Stimulated activated CD8-positive, alpha-beta memory T cell treated with anti-CD3 and anti-CD28 coated beads, Interleukin-15, amount 100 ng/mL, for 4 hours (primary cell): ENCODE measurements at places on chromosomes 3 and 15.
A peak's percentile ranks its signal among the peaks of the same experiment; 100 is the strongest.

GRCh38 chr3:45906681-45907407 lies 20.5 kb downstream of the CCR9 start:
- no peak for DNase-seq

GRCh38 chr3:123768480-123769355 lies 115.4 kb downstream of the MYLK start:
- no peak for DNase-seq

GRCh38 chr3:170724599-170725280 lies 138.9 kb upstream of the SLC7A14 start:
- no peak for DNase-seq

GRCh38 chr3:101828276-101828675 lies 21.0 kb upstream of the NFKBIZ start:
- no peak for DNase-seq

DNA sequence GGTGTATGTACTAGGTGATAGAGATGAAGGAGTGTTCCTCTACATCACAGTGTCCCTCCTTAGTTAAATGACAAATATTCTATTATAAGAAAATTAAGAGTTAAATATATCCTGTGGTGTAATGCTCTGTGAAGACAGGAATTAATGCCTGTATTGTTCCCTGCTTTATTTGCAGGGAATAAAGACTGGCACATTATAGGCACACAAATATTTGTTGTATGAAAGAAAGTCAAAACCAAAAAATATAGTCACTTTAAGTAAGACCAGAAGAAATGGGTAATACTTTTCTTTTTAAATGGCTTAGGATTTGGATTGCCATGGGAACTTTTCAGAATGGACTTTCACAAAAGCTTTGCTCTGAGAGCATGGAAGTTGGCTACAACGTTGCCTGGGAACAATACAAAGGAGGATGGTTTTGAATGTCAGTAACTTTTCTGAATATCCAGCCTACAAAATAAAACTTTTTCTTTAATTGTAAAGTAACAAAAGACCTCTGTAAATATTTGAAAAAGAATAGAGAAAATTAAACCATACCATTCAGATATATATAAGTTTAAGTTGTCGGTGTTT lies 158.0 kb upstream of the P2RY1 start:
- no peak for DNase-seq

DNA sequence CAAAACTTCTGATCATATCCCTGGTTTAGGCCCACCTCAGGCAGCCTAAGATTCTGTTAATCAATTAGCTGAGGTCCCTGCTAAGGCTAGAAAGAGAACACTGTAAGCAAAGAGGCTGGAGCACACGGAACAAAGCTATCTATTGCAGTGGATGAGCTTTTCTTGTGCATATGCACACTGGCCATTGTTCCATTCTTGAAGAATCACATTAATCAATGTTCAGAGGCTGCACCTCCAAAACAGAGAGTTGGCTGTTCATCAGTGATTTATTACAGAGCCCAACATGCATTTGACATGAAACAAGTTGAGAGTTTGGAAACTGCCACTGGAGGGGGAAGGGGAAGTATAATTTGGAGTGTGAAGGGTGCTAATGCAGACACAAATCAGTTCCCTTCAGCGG lies 873.0 kb downstream of the ROBO1 start:
- DNase-seq: no peak

DNA sequence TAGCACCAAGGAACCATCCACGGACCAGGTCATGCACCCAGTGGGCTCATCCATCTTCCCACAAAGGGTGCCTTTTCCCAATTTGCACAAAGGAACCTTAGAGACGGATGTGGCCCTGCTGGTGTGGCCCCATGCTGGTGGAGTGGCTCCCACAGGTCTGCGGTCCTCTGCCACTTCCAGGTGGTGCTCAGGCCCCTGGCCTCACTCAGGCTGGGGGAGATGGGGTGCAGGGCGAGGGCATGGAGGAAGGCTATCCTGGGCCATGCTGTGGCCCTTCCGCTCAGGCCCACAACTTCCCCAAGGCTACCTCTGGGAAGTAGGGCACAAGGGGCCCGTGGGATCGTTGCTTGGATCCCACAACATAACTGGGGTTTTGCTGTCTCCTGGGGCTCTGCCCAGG lies 5.2 kb upstream of the SYNM start:
- DNase-seq: no peak

- no peak for DNase-seq
These were observed 791.6 kb upstream of the ARRDC4 start for GRCh38 chr15:97168704-97169475.

GRCh38 chr3:61407397-61407796 lies 154.0 kb upstream of the PTPRG start:
- no peak for DNase-seq

DNA sequence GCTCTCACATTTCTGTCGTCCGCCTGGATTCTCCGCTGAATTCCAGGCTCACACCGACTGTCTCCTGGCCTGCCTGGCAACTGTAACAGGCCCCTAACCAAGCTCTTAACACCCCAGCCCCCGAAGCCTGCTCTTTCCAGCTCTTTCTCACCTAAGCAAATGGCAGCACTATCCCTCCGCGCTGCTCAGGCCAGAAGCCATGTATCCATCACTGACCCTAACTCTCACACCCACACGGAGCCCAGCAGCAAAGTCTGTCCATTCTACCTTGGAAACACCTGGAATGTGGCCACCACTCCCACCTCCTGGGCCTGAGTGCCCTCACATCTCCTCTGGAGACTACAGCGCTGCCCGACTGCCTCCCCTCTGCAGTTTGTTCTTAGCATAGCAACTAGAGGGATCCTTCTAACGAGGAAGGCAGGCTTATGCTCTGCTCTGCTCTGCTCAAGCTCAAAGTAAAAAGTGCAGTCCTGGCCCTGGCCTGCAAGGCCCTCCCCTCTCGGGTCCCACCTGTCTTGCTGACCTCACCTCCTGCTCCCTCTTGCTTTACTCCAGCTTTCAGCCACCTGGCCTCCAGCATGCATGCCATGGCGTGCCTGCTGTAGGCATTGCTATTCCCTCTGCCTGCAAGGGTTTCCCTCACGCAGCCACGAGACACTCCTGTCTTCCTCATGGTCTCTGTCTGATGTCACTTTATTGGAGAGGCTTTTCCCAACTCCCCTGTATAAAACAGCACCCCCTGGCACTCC lies 27.2 kb downstream of the FEM1B start:
- DNase-seq: no peak

GRCh38 chr3:129413687-129414506 lies 14.5 kb downstream of the EFCAB12 start:
- no peak for DNase-seq

- peak; percentile 72 for DNase-seq
These were observed at the start of gene POC1A for GRCh38 chr3:52154135-52155094. Gene POC1A, minus strand, starts transcription at chr3:52154423. Its CDS starts 51 bp downstream, at chr3:52154372.

DNA sequence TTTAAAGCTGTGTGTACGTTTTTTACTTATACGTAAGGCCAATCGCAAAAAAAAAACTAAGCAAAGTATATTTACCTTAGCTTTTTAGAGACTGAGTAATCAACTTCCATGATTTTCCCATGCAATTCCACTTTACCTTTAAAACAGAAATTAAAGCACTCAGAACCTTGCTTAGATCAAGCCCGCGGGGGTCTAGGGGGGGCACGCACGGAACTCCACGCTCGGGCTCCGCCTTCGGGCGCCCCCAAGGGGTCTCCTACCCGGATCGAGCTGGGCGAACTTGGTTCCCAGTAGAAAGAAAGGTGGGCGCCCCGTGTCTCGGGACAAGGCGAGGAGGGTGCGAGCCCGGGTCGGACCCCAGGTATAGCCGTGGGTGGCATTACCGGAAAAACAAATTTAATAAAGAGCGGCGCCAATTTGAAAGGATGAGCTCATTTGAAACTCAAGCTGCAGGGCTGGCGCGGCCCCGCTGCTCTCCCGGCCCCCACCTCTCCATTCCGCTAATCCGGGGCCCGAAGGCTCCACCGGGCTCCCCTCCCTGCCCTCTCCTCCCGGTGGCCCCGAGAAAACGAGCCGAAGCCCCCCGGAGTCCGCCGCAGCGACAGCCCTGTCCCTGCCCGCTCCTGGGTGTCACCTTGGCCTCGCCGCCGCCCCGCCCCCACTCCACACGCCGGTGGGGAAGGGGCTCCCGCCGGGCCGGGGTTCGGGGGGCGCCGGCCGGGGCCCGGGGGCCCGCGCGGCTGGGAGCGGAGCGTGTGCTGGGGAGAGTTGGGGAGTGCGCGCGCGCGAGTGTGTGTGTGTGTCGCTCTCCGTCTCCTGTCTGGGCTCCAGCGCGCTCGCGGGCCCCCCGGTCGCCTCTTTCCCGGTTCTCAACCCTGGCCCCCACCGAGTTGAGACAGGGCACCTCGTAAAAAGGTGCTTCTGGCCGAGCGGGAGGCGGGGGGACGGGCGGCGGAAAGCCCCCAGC lies 1.5 kb downstream of the IGF2BP2 start:
- no peak for DNase-seq

DNA sequence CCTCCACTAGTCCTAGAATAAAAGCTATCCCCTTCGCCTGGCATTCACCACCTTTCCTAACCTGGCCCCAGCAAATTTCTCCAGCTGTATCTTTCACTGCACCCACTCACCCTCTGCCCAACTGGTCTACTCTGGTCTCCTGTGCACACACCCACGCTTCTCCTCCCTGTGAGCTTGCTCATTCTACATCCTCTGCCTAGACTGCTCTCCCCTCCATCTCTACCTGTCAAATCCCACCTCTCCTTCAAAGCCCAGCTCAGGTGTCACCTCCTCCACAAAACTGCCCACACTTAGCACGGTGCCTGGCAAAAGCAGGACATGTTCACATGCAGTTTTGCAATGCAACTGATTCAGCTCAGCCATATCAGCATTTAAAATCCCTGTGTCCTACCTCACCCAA lies 45.8 kb upstream of the NTRK3 start:
- DNase-seq: no peak

DNA sequence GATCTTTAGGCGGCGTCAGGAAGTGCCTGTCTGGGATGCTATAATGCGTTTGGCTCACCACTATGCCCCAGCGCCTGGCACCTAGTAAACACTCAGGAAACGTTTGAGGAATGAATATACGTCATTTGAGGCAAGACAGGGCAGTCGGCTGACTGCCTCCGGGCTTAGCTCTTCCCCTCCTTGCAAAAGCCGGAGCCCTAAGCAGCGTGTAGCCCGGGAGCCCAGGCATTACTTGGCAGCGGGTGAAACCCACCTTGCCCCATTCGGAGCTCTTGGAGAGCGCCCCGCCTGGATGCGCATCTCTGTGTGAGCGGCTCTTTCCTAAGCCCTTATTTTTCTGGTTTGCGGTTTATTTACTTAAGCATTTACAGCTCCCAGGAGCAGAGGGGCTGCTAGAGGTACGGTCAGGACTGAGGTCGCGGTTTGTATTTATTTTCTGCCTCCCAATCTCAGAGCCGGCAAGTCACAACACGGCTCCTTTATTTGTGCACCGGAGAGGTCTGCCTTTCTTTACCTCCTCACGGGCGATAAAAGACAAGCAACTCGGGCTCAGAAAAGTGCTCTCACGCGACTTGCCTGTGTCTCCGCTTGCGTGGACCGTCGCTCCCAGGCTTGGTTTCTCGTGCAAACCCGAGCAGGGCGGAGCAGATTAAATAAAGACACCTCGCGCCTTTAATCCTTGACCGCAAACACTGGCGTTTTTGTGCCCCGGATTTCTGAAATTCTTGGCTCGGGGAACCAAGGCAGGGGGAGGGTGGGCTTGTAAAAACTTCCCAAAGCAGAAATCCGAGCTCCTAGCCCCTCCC lies 737 bp upstream of the ITPR1 start:
- no peak for DNase-seq

DNA sequence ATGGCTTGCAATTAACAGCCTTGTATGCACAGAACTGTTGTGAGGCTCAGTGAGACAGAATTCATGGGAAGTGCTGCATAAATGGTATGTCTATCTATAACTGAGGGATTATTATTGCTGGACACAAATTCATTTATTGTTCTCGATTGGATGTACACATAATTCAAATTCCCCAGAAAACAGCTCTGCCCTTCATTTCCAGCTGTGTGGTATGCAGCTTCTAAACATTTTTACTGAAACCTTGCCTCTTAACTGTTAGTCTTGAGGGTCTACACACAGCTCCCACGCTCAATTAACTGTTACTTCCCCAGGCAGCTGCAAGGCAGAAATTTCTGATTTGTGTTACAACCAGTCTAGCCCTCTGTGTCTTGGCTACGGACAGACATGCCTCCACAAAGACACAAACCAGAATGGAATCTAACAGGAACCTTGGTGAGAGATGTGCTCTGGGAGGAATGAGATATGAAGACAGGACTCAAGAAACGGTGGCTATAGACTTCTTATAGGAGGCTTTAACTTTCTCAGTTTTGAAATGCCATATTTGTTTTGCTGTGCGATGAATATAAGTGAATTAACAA lies 139.7 kb upstream of the TBL1XR1 start:
- no peak for DNase-seq

- no peak for DNase-seq
These were observed 26.5 kb downstream of the DAPK2 start for GRCh38 chr15:64019764-64020163.

- no peak for DNase-seq
These were observed 222.5 kb downstream of the SHQ1 start for GRCh38 chr3:72625602-72626337.

DNA sequence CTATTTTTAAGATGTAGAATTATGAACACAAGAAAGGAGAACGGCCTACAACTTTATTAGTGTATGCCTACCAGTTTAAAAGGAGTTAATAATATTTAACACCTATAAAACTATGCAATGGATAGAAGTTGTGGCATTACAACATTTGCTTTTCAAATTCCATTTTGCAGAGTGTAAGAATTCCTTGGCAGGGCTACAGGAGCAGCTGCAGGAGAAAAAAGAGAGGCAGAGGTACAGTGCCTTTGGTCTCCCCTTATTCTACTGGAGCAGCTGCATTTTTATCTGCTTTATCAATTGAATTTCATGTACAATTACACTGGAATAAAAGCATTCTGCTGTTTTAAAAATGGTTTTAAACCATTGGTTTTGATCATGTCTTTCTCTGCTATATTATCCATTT lies 145.7 kb upstream of the KCNH8 start:
- no peak for DNase-seq

- DNase-seq: no peak
These were observed 646 bp downstream of the IQCB1 start for GRCh38 chr3:121834157-121834670.

DNA sequence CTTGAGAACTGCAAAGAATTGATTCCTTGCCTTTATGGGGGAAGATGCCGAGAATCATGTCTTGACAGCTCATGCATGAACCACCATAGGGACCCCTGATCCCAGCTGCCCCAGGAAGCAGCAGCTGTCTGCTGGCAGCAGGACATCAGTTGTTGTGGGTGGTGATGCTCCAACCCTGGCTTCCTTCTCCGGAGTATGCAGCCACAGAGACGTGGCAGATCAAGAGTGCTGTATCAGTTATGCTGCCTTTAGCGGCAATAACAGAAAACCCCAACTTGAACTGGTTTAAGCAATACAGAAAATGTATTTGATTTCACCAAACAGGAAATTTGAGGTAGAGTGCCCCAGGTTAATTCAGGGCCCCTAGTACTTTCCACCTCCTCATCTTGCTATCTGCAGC lies 92.2 kb upstream of the TNFAIP8L3 start:
- DNase-seq: no peak

- DNase-seq: no peak
These were observed 57.8 kb downstream of the DTWD1 start for GRCh38 chr15:49678655-49679054.
